ENCODE measurements at places on chromosomes 6 and 20.

GRCh38 chr6:123616016-123616415, 20.7 kb downstream of the TRDN start:
- DNase-seq: no peak

DNA sequence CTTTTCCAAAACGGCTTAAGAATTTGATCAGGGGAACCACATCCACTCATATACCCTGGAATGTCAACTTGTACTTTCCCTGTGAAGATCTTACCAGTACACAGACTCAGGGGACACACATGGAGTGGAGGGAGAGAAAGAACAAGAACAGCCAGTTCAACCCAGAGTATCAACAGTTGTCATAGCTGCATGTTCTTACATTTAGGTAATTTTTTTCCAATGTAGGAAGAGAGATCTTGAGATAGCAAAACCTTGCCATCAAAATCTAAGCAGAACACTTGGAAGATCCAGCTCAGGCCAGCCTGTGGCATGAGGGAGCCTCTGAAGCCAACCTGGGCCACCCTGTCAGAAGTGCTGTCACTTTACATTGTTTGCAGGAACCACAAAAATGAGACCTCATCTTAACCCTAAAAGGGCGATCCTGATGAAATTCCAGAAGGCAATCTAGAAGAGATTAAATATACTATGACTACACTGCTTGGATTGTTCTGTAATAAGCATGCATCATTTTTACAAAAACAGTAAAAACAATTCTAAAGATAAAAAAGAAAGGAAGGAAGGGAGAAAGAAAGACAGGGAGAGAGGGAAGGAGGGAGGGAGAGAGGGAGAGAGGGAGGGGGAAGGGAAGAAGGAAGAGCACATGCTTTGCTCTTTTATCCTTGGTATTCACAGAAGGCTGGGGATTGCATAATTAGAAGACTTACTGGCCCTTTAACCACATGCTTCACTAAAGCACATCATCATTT, 124.7 kb upstream of the TCF21 start:
- no peak for DNase-seq

- DNase-seq: no peak
Observed at GRCh38 chr6:162670345-162670744, 57.2 kb downstream of the PRKN start.

DNA sequence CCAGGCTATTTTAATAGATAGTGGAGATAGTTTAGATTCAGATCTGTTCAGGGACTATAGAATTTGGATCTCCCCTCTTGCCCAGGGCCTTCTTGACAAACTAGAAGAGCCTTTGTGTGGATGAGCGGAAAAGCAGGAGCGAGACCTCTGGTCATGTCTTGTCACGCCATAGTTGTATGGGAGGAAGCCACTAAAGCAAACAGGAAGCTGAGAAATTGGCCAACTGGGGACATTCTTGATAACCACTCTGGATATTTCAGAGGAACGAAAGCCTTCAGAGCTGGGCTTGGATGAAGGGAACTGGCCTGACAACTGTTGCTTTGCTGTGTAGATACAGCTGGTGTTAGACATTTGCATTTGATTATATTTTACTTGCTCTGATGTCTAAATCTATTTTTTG, 54.1 kb upstream of the EXOC2 start:
- DNase-seq: no peak

- DNase-seq: no peak
Observed at GRCh38 chr6:119426619-119427018, 77.1 kb upstream of the MAN1A1 start.

- DNase-seq: no peak
Observed at GRCh38 chr6:154488248-154488593, 22.3 kb downstream of the CNKSR3 start.

GRCh38 chr6:85193339-85193738, 256.5 kb upstream of the NT5E start:
- DNase-seq: no peak

- DNase-seq: no peak
Observed at GRCh38 chr20:50711113-50711825, 19.9 kb upstream of the RIPOR3 start.

DNA sequence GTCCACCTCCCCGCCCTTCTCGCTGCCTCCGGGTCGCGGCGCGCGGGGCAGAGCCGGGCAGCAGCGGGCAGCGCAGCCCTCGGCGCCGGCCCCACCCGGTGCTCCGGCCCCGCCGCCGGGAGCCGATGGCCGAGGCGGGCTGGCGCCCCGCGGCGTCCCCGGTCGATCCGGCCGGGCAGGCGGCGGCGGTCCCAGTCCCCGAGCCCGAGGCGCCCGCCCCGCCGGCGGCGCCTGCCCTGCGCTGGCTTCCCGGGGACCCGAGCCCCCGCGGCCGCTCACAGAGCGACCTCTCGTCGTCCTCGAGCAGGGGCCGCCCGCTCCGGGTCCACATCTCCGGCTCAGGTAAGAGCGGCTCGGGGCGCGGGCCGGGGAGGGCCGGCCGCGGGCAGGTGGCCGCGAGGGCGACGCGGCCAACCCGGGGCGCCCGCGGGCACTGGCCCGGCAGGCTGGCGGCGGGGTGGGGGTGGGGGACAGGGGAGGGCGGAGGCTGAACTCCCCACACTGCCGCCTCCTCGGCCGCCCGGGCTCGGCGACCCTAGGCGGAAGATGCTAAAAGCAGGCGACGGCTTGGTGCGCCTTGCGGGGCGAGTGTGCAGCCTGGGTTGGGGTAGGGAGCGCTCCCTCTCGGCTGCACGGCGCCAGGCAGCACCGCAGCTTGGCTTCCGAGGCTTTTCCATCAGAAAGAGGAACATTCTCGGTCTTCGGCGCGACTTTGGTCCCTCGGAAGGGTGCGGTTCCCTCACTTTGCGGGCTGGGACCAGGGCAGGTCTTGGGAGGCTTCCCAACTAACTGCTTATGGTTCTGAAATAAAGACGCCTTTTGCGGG, 25.6 kb upstream of the FUCA2 start:
- DNase-seq: peak; percentile 60

GRCh38 chr20:20199361-20200160, 147.2 kb downstream of the CFAP61 start:
- DNase-seq: no peak

GRCh38 chr20:35511814-35512420, 17.5 kb downstream of the C20orf173 start:
- DNase-seq: peak; percentile 74

DNA sequence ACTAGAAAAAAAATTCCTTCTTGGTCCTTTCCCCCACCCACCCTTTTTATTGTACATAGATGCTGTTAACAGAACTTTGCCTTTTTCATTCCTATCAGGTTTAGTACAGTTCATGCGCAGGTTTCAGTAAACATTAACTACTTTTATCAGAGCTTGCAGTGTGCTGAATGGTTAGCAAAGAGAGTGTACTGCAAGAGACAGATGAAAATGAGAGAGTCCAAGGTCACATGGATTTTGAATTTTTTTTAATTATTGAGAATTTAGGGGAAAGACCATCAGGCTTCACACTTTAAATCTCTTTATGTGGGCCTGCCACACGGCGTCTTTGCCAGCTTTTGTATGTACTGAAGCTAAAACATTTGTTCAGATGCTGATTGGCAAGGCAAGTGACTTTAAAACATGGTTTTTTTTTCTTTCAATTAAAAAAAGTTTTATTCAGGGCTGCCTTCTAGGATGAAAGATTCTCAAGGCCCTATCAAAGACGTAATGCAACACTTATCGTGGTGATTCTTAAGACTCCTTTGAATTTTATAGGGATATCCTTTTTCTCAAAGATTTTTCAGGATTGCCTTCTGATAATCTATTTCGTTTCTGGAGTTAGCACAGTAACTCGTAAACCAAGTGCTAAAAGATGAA, 32.2 kb downstream of the RREB1 start:
- peak; percentile 82 for DNase-seq

GRCh38 chr6:31597006-31597405, 4.2 kb upstream of the NCR3 start:
- peak; percentile 57 for DNase-seq

DNA sequence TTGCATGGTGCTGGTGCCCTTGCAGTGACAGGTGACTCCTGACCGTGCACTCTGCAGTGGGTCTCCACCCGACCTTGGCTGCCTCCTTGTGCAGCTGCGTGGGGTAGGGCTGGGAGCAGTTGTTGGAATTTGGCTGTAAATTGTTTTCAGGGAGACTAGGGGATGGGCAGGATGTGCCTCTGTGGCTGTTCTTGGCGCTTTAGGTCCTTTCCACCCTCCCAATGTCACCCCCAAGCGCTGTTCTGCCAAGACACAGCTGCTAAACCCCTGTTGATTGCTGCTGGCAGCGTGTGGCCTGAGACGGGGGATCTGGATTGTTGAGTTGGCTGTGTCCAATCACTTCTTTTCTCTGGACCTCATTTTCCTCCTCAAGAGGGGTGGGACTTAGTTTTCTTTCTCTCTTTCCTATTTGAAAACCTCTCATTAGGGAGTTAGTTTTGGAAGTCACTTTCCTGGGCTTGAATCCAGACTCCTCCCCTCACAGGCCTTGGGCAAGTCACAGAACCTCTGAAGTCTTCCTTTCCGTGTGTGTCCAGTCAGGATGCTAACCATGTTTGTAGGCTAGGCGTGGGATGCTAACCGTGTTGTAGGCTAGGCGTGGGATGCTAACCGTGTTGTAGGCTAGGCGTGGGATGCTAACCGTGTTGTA, 8.5 kb downstream of the IGF2R start:
- peak; percentile 11 for DNase-seq

DNA sequence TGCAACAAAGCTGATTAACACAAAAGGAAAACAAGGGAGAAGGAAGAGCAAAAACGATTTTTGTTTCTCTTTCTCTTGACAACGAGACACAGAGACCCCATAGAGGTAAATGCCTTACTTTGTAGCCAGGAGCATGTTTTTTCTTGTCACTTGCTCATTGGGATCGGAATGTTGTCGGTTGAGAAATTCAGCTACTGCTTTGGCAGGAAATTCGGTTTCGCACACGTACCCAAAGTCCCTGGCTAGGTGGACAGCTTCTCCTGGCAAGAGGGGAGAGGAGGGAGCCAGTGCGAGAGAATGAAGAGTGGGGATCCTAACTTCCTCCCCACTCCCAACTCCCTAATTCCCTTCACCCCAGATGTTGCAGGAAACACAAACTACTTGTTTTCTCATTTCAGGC, 14.5 kb downstream of the TFAP2A start:
- DNase-seq: no peak

Data from erythroblast (primary cell).